ENCODE measurements at places on chromosomes 2 and 18.

DNA sequence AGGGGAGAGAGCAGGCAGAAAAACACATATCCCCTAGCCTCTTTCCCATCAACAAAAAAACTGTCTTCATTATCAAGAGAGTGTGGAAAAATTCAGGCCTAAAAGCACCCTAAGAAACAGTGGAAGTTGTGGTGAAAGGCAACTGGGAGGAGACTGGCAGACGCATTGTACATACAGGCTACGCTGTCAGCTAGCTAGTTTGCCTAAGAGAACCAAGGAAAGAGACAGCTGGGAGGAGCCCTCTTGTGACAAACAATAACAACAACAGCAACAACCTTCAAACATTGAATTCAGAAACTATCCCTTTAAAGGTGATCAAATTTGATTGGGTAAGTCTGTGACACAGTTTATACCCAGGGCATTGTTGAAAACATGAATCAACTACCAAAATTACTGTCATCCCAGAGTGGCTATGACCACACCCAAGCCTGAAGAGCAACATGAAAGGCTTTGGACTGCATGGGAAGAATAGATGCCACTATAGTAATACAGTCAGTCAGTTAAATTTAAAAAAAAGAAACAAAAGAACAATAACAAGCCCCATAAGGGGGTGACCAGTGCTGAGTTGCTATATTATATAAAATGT is 88.9 kb upstream of the CRIM1 start:
- no peak for DNase-seq

- DNase-seq, result no peak
These were observed 121.0 kb downstream of the MYO3B start for GRCh38 chr2:170298861-170299429.

DNA sequence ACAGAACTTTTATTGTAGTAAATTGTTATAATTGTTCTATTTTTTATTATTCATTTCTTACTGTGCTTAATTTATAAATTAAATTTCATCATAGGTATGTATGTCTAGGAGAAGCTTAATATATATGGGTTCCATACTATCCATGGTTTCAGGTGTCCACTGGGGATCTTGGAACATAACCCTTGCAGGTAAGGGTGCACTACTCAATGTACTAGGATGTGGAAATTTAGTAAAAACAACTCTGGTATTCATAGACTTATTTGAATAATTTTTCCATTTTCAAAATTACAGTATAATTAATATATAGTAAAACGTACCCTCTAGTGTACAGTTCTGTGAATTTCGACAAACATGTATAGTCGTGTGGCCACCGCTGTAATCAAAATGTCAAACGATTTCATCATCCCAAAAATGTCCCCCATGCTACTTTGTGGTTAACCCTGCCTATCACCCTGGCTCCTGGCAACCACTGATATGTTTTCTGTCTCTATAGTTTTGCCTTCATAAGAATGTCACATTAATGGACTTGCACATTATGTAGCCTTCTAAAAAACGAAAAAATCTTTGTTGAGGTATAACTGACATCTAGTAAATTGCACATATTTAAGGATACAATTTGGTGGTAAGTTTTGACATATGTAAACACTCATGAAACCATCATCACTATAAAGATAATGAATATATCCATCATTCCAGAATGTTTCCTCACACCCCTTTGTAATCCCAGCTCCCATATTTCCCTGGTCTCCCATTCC is 45.7 kb downstream of the ARL5A start:
- no peak for DNase-seq

DNA sequence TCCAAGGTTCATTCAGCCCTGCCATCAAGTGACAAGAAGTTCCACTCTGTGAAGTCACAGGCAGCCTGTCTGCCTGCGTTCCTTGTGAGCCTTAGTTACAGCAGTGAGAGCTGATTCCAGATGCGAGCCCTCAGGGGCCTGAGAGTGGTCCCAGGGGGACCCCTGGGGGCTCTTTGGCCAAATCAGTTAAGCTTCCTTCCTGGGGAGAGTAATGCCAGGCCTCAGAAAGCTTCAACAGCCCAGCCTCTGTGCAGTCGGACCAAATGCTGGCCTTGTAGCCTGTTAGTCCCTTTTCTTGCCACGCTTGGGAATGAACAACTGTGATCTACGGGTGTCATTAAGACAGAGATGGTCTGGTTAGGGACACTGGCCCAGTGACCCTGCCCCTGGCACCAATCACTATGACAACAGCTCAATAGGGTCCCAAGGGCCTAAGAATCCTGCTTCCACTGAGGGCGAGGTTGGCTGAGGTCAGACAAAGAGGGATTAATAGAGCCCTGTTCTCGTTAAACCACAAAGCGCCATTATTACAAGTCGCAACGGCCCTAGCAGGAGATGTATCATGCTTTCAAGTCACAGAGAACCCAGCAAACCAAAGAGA is 50.9 kb downstream of the HS1BP3 start:
- DNase-seq, result peak; percentile 68

DNA sequence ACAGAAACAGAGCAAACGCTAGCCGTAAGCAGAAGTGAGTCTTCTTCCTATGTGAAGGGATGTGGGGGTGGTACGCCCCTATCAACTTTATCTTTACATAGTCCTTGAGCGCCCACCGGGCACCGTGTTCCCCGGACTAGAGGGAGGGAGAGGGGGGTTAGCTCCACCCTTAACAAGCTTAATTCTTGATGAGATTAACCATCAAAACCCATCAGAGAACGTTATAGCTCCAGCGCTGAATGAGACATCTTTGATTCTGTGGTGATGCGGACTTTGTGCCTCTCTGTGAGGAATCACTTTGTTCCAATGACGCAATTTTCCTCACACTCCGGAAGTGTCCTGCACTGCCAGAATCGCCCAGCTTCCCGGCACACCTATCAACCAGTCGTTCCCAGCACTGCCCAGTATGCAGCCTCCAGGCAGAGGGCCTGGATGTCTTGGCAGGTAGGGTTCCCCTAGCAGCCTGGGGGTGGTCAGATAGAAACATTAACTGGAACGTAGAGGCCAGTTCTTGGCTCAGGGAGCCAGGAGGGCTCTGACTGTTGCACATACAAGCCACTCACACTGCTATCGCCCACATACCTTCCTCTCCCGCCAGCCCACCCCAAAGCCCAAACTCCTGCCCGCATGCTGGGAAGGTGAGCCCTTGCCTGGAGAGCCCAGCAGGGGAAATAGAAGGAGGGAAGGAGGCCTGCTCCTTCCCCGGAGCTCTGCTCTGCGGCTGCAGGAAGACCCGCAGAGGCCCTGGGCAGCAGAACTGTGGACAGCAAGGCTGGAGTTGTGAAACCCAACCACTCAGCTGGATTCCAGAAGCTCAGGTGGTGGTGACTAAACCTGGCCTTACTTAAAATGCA is 1.9 kb upstream of the ODC1 start:
- no peak for DNase-seq

DNA sequence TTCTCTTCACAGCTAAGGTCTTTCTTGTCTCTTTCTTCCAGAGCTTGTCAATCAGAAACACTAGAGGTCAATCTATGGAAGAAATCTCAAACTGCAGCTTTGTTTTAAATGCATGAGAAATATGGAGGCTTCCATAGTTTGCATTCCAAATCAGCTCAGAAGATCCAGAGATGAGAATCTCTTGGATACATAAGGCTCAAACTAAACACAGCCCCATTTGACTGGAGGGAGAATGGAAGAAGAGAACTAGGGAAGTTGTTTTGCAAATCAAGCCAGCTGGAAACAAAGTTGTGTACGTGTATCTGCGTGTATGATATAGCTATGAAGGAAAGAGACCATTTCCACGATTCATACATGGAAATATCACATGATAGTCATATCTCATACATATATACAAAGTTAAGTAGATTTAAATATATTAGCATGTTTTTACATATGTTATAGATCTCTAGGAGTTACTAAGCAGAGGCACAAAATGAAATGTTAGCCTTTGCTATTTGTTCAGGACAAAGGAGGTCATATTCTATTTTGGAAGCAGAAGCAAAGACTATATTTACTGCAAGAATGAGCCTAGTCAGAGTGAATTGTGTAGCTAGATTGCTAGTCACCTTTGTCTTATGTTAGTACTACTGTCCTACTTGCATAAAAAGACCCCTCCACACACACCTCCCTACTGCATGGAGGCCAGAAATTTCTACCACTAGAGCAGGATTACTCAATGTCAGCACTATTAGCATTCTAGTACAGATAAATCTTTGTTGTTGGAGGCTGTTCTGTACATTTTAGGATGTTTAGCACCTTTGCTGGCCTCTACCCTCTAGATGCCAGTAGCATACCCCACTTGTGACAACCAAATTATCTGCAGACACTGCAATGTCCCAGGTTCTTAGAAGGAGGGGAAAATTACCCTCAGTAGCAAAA is 303.5 kb upstream of the CHAC2 start:
- DNase-seq, result no peak

DNA sequence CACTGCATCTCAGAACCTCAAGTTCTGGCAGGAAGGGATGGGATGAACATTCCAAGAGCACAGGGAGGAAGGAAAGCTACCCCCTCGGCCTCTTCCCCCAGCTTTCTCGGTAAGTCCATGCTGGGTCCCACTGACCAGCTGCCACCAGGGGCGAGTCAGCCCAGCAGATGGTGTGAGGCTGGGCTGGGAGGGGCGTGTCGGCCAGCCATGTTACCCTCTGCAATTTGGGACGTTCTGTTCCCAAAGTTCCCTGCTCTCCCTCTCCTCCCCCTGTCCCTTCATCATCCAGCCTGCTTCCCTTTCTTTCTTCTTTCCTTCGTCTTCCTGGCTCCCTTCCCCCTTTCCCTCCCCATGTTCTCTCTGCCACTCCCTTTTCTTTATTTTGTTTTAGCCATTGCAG is 74.3 kb upstream of the TNP1 start:
- no peak for DNase-seq

GRCh38 chr2:240524963-240525718 is 32.6 kb downstream of the ANKMY1 start:
- no peak for DNase-seq

DNA sequence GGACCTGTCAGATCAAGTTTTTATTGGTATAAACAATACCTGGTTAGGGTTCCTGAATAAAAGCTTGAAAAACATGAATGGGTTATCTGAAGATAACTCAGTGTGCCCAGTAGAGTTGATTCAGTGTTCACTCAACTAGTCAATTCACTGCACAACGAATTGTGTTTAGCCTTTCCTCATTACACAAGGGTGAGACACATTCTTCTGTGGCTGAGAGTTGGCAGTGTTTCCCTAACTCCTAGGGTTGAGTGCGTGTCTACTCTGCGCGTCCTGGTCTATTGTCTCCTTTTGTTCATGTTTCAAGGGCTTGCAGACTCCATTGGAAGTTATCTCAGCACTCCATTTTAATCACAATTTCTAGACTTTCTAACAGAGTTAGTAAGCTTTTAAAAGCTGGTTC is 32.8 kb upstream of the TMEM178A start:
- DNase-seq, result no peak

DNA sequence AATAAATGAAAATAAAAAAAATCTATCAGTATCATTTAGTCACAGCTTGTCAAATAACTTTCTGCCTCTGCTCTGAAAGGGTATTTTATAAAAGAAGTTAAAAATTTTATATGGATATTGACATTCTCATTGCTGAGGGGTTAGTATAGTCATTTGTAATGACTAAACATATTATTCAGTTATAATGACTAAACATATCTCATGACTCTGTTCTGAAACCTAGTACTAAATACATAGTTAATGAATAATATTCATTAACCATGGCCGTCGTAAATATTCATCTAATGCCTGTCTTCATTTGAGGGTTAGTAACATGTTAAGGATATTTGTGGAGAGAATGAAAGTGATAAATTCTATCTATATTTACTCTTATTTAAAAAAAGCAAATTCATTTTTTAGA is 69.1 kb upstream of the MAP4K3 start:
- no peak for DNase-seq

DNA sequence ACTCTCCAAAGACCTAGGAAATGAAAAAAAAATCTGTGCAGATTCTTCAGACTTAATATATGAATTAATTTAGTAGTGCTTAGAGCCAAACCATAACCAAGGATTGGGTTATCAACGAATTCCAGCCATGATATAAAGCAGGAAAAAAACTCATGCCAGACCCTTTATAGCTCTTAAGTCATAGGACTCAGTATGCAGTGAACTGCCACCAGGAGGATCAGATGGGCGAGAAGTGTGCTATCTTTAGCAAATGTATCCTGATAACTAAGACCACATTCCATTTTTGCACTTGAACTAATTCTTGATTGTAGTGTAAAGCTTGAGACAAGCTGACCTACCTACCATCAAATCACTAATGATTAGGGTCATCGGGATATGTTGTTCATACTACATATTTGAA is 178.1 kb downstream of the IKZF2 start:
- DNase-seq, result no peak

GRCh38 chr2:3483227-3483985 is 35.9 kb downstream of the ADI1 start:
- peak; percentile 48 for DNase-seq

GRCh38 chr18:13525381-13526029 is 200.9 kb downstream of the FAM210A start:
- no peak for DNase-seq

DNA sequence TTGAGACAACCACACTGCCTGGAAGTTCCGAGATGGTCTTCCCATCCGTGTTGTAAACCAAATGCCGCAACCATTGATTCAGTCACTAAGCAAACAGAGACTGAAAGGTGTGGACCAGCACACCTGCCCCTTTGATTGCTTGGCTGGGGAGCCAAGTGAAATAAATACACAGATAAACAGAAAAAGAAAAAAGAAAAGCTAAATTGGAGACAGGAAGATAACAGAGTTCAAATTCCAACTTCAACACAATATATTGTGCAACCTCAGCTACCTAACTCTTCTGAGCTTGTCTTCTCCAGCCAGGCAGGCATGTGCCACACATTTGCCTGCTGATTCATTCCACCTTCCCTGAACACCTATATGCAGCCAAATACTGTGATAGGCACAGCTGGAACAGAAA is 110.9 kb downstream of the PID1 start:
- DNase-seq, result no peak

GRCh38 chr18:31040686-31041270 is 1.8 kb downstream of the DSC3 start:
- DNase-seq, result no peak

GRCh38 chr2:101379091-101379490 is 8.2 kb downstream of the CREG2 start:
- DNase-seq, result no peak

DNA sequence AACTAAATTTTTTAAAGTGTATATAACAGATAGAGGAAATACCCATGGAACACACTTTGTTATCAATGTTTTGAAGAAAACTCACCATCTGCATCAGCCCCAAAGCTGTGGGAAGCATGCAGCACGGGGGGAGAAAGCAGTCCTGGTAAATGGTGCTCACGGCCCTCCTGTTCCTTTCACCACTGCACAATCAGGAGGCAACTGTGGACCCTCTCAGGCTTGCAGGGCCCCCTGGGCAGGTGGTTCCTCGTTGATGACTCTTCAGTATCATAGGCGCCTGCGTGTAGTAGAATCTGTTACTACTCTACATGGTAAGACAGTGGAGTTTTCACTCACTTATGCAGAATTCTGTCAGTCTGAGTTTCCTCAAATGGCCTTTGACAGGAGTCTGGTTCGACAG is 4.9 kb upstream of the CNDP1 start:
- no peak for DNase-seq

GRCh38 chr2:9211496-9211895 is 4.9 kb downstream of the ASAP2 start:
- no peak for DNase-seq
